ENCODE measurements at places on chromosomes 1 and 21. TPM values are rescaled to one million over a fixed set of nuclear protein-coding genes. Genes with fewer than 3 reads are reported as not detected.

TMEM125 gene
- polyA plus RNA-seq = not detected

TSPAN2 gene
- 34.4 TPM for polyA plus RNA-seq

NPPA gene
- not detected for polyA plus RNA-seq

PSMB4 gene
- polyA plus RNA-seq = 695 TPM

CYYR1 gene
- polyA plus RNA-seq = 0.58 TPM

CELA3A gene
- polyA plus RNA-seq = not detected

GJB5 gene
- polyA plus RNA-seq = not detected

SLC26A9 gene
- not detected for polyA plus RNA-seq

C1orf94 gene
- polyA plus RNA-seq = 0.72 TPM

FCER1A gene
- polyA plus RNA-seq = not detected

SPRR2F gene
- not detected for polyA plus RNA-seq

FGR gene
- not detected for polyA plus RNA-seq

IL20 gene
- polyA plus RNA-seq = not detected

ESPN gene
- not detected for polyA plus RNA-seq

PLPP3 gene
- 2.1 TPM for polyA plus RNA-seq

DTL gene
- 1.1 TPM for polyA plus RNA-seq

RIPPLY3 gene
- polyA plus RNA-seq = 0.24 TPM

OSCP1 gene
- 16.2 TPM for polyA plus RNA-seq

PGLYRP3 gene
- not detected for polyA plus RNA-seq

HUNK gene
- 9.3 TPM for polyA plus RNA-seq

HSPB7 gene
- polyA plus RNA-seq = not detected

AMIGO1 gene
- polyA plus RNA-seq = 12.0 TPM

COL18A1 gene
- 2.5 TPM for polyA plus RNA-seq

EVA1C gene
- polyA plus RNA-seq = 2.1 TPM

RGS5 gene
- 0.76 TPM for polyA plus RNA-seq

FMO4 gene
- polyA plus RNA-seq = not detected

TOE1 gene
- polyA plus RNA-seq = 16.8 TPM

RNF186 gene
- not detected for polyA plus RNA-seq

MX2 gene
- polyA plus RNA-seq = not detected

INSRR gene
- polyA plus RNA-seq = 3.0 TPM

CFHR2 gene
- polyA plus RNA-seq = not detected

VHLL gene
- polyA plus RNA-seq = 1.4 TPM

CHD5 gene
- 22.0 TPM for polyA plus RNA-seq

UBL4B gene
- not detected for polyA plus RNA-seq

ERO1B gene
- polyA plus RNA-seq = 3.9 TPM

KIF17 gene
- polyA plus RNA-seq = 8.7 TPM

OR2T2 gene
- polyA plus RNA-seq = not detected

OR11L1 gene
- polyA plus RNA-seq = not detected
